ENCODE measurements at places on chromosomes 12 and 14. TPM values are rescaled to one million over a fixed set of nuclear protein-coding genes. Genes with fewer than 3 reads are reported as not detected.

GRCh38 chr14:99581938-99582337 lies 22.1 kb downstream of the CCDC85C start:
- no peak for DNase-seq

GRCh38 chr12:5945071-5946008 lies at the start of gene ANO2:
TSS of gene ANO2 (minus strand) at chr12:5945259. CDS start at chr12:5945217, 42 bp downstream.
- DNase-seq, result peak; percentile 65

GRCh38 chr14:54942913-54943312 lies 40.3 kb upstream of the GCH1 start:
- no peak for DNase-seq

DNA sequence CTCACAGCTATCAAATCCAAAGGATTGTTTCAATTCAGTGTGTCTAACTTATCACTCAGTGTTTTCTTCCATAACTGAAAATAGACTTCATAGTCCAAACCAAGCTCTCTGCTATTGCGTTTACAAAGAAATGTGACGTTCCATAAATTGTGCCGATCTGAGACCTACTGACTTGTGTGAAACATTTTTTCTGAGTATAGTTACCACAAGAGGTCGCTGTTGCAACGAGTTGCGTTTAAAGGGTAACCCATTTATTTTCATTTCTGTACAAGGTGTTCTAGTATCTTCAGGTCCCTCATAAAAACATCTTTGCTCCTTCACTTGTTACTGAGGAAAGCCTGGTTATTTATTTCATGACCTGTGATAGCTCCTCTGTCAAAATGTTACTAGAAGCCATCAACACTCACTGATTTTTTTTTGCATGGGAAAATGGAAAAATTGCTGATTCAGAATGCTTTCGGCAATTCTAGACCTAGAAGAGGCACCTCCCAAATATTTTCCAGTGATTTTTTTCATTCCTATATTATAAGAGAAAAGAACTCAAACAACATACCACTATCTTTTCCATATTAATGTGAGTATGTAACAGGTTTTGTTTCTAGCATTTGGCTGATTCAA lies 60.9 kb upstream of the OR4E1 start:
- no peak for DNase-seq

The SLC10A1 gene
- not detected for total RNA-seq

The ATF1 gene
- total RNA-seq, result 36.8 TPM

DNA sequence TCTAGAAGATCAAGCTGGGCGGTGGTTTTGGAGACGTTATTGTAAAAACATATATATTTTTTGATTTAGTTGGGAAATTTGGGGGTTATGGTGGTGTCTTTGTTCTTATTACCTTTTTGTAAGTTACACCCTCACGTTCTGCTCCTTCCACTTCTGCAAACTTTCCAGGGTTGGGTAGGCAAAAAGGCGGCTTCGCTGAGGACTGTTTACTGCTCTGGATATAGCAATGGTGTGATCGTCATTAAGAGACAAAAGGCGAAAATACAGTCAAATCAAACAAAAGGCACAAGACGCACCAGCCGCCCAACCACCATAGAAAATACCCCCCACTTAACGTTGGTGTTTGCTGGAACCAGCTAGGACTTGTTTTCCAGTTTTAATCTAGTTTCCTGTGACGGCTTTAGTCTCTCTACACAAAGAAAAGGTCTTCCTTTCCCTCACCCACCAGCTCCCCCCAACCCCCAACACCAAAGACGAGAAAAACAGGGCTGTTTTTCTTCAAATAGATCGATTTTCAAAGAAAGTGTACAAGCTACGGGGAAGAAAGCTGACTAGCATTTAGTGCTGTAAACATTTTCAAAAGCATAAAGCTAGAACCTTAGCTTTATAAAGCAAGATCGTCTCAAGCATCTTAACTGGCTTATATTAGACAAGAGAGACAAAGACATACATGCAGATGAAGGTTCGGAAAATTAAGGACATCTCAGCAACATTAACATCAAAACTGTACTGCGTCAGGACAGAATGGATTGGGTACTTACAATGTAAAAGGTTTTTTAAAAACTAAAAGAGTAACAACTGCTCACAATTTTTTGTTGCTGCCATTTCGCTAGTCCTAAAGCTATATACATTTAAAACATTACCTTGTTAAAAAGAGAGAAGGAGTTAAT lies 2.0 kb upstream of the SETD1B start:
- DNase-seq, result no peak

- DNase-seq, result no peak
These were observed 272.0 kb downstream of the ZFP36L1 start for GRCh38 chr14:68520637-68521556.

GRCh38 chr12:3086729-3087323 lies 9.6 kb downstream of the TSPAN9 start:
- no peak for DNase-seq

DNA sequence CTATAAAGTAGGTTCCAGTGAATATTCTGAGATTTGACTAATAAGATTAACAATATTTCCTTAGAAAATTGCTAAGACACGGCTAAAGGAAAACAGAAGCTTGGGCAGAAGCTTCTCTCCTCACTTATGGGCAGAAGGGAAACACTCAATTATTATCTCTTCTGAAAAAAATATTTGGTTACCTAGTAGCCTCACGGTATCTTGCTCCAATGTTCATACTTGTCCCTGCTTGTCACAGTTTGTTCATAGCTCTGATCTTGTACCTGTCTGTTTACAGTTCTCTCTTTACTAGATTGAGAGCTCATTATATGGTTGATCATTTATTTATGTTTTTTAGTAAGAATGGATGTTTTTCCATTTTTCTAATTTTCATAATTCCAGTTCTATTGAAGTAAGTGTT lies 458.0 kb upstream of the ATP2B1 start:
- no peak for DNase-seq

The PPFIBP1 gene
- total RNA-seq, result 136 TPM

GRCh38 chr12:107593713-107594381 lies 91.8 kb upstream of the PWP1 start:
- DNase-seq, result no peak

GRCh38 chr12:76341436-76342030 lies 6.7 kb downstream of the BBS10 start:
- no peak for DNase-seq

GRCh38 chr14:100678469-100678828 lies 48.2 kb upstream of the DLK1 start:
- DNase-seq, result no peak

DNA sequence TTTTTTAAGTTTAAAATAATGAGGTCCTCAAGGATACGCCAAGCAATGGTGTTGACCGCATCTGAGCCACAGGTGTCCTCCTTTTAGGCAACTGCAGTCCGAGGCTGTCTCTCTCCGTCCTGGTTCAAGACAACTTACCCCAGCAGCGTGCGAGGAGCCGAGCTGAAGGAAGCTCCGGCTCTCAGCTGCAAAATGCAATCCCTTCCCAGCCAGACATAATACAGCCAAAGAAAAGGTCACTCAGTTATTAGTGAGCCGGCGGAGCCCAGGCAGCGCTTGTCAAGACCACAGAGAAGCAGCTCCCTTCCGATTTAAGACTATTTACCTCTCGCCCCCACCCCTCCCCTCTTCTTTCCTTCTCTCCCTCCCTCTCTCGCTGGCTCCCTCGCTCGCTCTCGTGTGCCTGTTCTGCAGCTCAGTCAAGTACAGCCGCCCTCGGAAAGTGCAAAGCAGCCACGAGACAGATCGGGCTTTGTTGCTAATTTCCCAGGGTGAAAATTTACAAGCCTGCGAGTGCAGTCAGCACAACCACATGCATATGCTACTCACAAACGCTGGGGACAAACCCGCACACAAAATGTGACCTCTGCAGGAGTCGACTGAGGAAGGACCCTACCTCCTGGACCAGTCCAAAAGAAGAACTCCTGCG lies 363 bp upstream of the LMO3 start:
- DNase-seq, result peak; percentile 78

GRCh38 chr14:100534528-100535286 lies 52.5 kb downstream of the BEGAIN start:
- peak; percentile 47 for DNase-seq

DNA sequence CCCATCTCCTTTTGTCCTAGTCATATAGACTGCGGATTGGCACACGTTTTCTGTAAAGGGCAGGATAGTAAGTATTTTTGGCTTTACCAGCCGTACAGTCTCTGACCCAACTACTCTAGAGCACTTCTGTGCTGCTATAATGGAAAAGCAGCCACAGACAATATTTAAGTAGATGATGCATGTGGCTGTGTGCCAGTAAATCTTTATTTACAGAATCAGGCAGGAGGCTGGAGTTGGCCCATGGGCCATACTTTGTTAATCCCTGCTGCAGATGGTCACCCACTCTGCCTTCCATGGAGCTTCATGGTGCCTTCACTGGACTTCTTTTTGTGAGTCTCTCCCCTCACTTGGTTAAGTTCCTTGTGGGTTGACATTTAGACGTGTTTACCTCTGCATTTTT lies 584.5 kb upstream of the TBX3 start:
- DNase-seq, result no peak

DNA sequence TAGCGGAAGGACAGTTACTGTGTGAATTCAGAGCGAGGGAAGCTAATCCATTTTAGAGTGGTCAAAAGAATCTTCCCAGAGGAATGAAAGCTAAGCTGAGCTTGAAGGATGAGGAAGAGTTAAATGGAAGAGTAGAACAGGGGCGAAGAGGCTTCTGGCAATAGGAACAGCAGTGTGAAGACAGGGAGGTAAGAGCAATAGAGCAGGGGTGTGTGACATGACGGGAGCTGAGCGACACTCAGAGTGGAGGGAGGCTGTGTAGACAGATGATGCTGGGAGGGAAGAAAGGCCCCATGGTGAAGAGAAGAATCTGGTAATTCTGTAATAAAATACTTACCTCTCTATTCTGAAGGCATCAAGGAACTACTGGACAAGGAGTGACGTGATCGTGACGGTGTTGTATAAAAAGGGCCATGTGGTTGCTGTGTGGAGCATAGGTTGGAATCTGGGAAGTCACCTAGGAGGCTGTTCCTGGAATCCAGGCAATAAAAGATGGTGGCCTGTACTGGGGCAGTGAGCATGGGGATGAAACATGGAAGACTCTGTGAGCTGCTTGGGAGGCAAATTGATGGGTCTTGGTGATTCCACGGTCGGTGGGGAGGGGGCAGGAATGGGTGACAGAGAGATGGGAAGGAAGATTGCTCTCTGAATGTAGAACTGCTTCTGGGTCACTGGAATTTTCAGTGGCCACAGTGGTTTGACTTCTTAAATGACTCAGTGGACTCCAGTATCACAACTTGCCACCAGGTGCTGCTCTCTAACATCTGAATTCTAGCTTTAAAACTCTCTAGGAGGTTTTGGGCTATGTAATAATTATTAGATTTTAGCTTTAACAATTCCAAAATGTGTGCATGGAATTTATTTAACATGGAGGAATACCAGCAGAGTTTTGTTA lies 164.1 kb downstream of the ATP23 start:
- DNase-seq, result no peak

DNA sequence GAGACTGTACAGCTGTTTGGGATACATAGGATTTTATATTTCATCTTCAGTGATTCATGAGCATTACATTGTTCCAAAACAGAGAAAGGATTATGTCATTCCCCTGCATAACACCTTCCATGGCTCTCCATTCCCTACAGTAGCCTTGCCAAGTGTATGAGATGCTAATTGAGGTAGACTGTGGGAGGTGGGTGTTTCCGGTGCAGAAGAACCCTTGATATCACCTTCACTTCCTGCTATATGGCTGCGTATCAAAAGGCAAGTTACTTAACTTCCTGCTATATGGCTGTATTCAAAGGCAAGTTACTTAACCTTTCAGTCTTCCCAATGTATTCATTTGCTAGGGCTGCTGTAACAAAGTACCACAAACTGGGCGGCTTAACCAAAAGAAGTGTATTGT lies 11.2 kb downstream of the FAR2 start:
- DNase-seq, result no peak

DNA sequence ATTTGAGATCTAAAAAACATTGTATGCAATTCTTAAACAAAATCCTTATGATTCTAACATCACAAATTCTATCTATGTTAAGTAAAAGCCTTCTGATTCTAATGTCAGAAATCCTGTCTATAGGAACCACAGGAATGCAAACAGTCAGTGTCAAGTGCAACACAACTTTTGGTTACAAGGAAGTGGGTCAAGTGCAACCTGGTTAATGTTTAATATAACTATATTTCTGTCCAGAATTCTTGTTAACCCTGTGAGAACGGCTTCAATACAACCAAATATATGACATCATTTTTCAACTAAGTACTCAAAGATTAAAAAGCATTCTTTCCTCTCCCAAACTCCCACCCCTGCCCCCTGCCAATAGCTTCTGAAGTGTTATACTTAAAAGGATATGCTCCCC lies 107.9 kb upstream of the PLEKHA5 start:
- no peak for DNase-seq

- DNase-seq, result no peak
These were observed 1002.5 kb downstream of the BCL11B start for GRCh38 chr14:98269533-98269932.

- DNase-seq, result no peak
These were observed 43.4 kb upstream of the ATF1 start for GRCh38 chr12:50720501-50720900.

DNA sequence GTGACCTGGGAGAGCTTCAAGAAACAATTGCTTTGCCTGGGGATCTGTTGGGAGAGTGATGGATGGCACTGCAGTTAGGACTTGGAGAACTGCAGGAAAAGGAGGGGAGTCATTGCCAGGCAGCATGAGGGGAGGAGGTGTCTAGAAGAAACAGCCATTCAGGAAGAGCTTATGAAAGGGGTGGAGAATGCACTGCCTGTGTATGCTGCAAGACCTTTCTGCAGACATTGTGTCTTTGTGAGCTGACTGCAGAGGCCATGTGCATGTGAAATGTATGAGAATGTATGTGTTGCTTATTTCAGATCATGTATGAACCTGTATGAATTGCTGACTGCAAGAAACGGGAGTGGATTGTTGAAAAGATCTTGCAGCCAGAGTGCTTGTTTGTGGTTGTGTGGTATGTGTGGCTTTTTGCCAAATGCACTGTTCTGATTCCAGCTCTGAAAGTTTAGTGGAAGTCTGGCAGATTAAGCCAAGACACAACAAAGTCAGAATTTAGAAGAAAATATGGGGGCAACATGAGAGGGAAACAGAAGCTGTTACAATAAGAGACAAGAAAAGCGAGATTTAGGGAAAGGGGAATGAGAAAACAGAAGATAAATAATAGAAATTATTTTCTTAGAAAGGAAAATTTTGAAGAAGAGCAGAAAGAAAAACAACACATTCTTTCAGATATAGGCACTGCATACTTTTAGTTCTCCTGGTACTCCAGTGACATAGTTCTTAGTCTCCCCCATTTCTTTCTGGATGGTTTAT lies 9.8 kb upstream of the RIMKLB start:
- no peak for DNase-seq

The TAS2R43 gene
- total RNA-seq, result not detected

- peak; percentile 68 for DNase-seq
These were observed 652 bp downstream of the SUPT16H start for GRCh38 chr14:21382886-21383847.

The ETNK1 gene
- total RNA-seq, result 86.2 TPM
